ENCODE measurements at places on chromosomes 2 and 18.

- DNase-seq: no peak
Measured at GRCh38 chr2:169933124-169933711, 106.0 kb downstream of the UBR3 start.

DNA sequence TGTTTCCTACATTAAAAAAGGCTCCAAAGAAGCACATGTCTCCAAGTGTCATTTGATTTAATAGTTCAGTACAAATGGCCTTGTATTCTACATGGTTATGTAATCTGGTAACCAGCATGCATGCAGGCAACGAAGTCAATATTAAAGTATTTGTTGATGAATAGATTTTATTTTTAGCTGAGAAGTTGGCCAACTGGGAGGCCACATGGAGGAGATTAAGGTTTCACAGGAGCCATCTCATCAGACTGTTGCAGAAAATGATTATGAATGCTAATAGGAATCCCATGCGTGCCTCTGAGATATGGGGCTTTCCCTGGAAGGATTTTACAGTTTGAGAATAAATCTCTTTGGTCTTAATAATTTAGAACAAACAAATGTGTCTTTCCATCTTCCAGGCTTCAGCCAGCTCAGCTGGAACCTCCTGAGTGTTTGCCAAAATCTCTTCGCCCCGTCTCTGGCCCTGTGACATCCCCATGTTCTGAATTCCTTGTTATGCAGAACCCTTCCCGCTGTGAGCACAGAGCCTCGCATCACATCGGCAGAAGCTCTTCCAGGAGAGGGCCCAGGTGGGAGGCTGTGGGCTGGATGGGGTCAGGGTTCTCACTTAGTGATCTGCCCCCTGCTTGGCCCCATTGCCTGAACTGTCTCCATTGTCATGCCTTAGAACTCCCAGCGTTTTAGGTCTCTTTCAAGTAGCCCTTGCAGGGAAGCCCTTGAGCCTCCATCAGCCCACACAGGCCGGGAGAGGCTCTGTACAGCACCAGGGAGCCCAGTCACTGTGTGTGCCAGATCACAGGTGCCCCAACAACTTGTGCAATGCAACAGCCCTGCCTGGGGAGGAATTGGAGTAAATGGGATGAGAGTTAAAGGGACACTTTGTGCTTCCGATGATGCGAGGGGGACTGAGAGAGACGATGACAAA is 190.5 kb upstream of the TWIST2 start:
- no peak for DNase-seq

DNA sequence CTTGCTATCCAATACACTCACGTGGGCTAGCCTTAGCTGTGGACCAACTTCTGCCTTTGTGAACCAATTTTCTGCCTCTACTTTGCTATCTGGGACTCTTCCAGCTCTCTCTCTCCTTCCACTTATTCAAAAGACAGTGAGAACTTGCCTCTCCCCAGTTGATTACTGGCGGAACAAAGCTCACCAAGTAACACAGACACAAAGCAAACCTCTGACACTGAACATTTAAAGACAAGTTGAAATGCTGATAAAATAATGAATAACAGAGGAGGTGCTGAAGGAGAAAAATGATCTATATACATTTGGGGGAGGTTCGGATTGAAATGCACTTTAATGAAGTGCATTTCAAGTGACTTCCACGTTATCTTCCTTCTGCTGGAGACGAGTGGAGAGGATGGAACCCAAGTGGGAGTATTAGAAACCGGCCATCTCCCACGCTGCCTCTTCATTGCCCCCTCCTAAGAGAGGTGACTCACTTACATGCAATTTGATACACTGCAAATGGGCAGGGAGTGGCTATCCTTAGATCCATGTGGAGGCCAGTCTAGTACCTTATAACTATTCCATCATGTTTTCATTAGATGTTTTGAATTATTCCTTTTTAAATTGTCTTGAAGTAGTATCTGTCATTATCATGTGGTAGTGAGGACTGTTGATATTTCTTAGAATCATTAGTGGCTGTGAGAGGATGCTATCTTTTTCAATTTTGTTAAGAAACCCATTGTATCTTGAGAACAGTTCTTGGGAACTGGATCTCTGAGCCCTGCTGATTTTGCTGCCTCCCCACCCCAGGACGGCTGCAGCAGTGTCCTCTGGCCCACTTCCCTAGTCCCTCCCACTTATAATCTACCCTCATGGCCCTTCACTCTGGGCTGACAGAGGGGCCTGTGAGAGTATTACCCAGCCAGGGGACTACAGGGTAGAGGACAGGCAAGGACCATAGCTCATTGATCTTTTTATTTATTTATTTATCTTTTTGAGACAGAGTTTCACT is 6.0 kb upstream of the GLI2 start:
- no peak for DNase-seq

GRCh38 chr2:37816686-37817085 is 108.4 kb upstream of the RMDN2 start:
- no peak for DNase-seq

- DNase-seq: no peak
Measured at GRCh38 chr2:33616873-33617272, 17.8 kb upstream of the FAM98A start.

- DNase-seq: no peak
Measured at GRCh38 chr2:204538182-204539018, 6.9 kb upstream of the PARD3B start.

- no peak for DNase-seq
Measured at GRCh38 chr2:233107831-233108300, 47.7 kb downstream of the INPP5D start.

DNA sequence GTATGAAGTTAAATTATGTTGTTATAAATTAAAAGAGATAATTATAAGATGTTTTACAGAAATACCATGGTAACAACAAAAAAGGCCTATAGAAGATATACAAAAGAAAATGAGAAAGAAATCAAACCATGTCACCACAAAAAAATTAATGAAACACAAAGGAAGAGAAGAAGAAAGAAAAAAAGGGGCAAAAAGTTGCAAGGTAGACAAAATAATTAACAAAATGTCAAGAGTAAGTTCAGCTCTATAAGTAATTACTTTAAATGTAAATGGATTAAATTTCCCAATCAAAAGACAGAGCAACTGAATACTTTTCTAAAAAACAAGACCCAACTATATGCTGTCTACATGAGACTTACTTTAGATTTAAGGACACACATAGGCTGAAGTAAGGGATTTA is 378.4 kb upstream of the FSHR start:
- no peak for DNase-seq

DNA sequence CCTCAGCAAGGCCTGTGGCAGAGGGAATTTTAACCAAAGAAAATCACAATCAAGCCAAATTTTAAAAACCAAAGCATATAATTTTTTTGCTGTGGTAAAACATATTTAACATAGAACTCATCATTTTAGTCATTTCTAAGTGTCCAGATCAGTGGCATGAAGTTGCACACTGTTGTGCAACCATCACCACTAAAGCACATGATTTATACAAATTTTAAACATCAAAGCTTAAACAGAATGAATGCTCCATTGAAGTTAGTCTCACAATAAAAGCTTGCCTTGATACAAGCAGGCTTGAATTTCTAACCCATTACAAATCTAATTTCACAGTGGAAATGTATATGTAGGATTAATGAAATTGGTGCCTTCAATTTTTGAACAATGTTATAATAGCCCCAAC is 31.2 kb downstream of the FTCDNL1 start:
- no peak for DNase-seq

DNA sequence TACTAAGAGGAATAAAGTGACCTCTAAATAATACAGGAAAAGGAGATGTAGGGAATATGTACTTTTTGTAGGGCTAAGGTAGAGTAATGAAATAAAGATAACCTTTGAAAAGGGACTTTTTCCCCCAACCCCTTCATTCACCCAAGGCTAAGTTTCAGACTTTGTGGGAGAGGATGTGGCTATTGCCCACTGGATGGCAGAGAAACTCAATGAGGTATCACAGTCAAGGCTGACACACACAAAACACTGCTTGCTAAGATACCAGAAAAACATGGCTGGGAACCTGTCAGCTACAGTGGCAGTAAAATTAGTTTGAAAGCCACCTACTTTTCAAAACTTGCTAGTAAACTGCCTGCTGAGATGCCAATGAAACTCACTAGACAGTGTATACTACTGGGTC is 158.8 kb upstream of the WDSUB1 start:
- DNase-seq: no peak

DNA sequence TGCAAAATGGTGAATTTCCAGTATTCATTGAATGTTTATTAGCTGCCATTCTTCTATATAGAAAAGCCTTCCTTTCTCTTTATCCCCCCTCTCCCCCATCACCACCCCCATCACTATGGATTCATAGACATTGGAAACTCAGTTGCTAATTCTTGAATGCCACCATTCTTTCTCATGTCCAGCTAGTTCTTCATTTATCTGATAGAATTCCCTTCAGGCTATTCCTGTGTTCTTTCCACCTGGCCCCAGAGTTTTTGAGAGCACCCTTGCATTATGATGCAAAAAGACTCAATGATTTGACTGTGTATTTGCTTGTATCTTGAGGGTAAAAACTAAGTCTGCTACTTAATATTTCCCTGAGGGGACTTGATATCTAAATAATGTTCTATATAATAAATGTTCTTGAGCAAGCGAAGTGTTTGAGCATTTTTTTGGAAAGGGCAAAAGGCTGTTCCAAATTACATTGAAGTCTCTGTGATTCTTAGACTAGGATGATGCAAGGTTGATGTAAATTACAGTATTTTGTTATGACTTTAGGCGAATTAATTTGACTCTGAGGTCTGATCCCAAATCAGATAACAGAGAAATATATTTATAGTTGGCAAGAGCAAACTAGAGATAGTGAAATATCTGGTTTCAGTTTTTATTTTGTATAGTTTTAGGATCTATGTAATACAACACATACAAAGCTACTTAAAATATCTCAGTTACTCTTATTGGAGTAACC is 18.8 kb upstream of the SOS1 start:
- no peak for DNase-seq

- DNase-seq: no peak
Measured at GRCh38 chr2:219368690-219369191, 19.0 kb downstream of the DNPEP start.

DNA sequence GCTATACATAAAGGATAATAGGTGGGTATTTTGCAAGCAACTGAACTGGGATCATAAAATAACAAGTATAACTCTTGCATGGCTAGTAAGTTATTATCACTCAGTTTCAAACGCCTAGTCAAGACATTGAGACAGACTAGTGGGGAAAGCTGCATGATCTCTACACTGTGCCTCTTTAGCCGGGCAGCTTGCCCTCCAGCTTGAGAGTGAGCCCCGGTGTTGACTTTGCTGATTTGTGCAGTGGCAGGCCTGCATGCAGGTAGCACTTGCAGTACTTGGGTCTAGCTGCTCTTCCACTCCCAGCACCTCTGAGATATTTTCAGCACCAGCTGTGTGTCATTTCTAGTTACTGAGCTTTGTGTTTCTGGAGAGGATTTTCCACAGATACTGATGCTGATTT is 118.8 kb upstream of the DAPL1 start:
- no peak for DNase-seq

DNA sequence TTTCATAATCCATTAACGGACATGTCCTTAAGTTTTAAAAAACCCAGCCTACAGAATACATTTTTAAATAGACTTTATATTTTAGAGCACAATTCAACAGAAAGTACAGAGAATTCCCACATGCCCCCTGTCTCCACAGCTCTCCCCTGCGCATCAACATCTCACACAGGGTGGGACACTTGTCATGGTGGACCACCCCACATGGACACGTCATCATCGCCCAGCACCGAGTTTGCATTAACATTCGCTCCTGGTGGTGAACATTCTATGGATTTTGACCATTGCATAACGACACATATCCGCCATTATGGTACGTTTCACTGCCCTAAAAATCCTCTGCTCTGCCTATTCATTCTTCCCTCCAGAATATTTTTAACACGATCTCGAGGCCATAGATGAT is 1.1 kb upstream of the KCNF1 start:
- DNase-seq: no peak

DNA sequence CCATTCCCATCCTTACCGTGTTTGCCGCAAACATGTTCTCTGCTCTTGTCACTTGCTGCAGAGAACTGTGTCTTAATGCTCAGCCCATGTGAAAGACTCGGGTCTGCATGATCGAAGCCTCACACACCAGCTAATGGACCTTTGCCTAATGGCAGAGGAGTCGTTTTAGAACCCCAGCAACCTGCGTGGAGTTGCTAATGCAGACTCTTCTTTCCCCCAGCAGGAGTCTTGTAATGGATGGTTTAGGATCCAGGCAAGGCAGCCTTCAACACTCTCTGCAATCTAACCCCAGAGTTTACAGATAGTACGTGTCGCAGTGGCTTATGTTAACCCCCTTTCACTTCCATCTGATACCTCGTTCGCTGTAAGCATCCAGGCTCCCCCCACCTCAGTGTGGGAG is 316.4 kb downstream of the AGAP1 start:
- DNase-seq: no peak

- DNase-seq: no peak
Measured at GRCh38 chr18:730692-731091, 18.3 kb upstream of the ENOSF1 start.

DNA sequence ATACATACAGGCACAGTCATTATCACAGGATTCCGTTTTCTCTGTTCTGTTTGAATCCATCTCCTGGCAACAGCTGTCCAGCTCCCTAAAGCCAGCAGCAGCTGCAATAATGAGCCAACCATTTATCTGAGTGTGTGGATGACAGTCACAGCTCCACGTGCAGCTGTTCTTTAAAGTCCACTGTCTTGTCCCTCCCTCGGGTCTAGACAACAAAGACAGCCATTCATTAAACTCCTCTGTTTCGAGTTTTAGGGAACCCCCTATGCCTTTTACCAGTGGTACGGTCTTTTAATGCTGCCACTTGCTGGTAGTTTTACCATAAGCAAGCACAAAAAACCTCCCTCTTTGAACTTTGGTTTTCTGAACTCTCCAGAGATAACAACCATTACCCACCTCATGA is 16.0 kb upstream of the MSGN1 start:
- no peak for DNase-seq

- DNase-seq: no peak
Measured at GRCh38 chr2:86286516-86286915, 50.9 kb downstream of the REEP1 start.

GRCh38 chr2:222671259-222672067 is at the start of gene MOGAT1:
Gene MOGAT1, plus strand, starts transcription at chr2:222671658. Its CDS starts 128 bp downstream, at chr2:222671786.
- DNase-seq: no peak

- DNase-seq: no peak
Measured at GRCh38 chr2:241702155-241703031, 554 bp downstream of the ING5 start.

GRCh38 chr2:105416156-105416555 is 17.3 kb upstream of the FHL2 start:
- no peak for DNase-seq

DNA sequence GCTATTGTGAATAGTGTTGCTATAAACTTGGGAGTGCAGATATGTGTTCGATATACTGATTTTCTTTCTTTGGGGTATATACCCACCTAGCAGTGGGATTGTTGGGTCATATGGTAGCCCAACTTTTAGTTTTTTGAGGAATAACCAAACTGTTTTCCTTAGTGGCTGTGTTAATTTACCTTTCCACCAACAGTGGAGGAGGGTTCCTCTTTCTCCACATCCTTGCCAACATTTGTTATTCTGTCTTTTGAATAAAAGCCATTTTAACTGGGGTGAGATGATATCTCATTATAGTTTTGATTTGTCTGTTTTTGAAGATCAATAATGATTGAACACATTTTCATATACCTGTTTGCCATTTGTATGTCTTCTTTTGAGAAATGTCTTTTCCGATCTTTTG is 282.0 kb upstream of the SESTD1 start:
- no peak for DNase-seq

Data from NCI-H187 treated with DMSO at 0.1 percent for 48 hours (cell line).